ENCODE measurements at places on chromosomes 2 and 18.

GRCh38 chr18:76265497-76266235 lies 229.4 kb downstream of the ZNF516 start:
- DNase-seq, result no peak

- no peak for DNase-seq
These were observed 216.8 kb upstream of the CNTNAP5 start for GRCh38 chr2:123808243-123808642.

DNA sequence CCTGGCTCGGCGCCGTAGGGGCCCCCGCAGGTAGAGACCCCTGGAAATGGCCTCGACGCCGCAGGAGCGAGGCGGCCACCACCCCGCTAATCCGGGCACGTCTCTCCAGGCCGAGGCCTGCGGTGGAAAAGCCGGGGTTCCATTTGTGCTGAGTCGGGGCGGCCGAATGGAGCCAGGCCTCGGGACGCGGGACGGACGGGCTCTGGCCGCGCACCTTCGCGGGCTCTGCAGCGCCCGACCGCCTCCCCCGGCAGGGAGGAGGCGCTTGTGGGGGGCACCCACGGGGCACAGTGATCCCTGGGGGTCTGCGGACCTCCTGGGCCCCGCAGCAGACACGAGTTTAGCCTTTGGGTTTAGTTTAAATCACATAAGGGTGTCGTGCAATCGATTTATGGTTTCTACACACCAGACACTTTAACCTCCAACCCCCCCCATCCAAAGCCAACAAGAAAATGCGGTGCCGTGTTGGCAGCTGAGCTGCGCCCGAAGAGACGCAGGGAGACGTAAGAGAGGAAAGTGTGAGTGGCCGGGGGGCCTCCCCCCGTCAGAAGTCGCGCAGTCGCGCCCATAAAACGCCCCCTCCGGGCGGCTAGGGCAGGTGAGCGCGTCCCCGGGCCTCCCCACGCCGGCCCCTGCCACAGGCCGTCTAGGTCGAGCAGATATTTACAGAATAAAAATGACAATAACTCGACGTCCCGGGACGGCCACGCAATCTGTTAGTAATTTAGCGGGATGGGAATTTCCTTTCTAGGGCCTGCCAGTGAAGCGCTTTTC lies 1.0 kb upstream of the NFATC1 start:
- no peak for DNase-seq

- DNase-seq, result no peak
These were observed 1516.1 kb downstream of the RPIA start for GRCh38 chr2:90207454-90208058.

DNA sequence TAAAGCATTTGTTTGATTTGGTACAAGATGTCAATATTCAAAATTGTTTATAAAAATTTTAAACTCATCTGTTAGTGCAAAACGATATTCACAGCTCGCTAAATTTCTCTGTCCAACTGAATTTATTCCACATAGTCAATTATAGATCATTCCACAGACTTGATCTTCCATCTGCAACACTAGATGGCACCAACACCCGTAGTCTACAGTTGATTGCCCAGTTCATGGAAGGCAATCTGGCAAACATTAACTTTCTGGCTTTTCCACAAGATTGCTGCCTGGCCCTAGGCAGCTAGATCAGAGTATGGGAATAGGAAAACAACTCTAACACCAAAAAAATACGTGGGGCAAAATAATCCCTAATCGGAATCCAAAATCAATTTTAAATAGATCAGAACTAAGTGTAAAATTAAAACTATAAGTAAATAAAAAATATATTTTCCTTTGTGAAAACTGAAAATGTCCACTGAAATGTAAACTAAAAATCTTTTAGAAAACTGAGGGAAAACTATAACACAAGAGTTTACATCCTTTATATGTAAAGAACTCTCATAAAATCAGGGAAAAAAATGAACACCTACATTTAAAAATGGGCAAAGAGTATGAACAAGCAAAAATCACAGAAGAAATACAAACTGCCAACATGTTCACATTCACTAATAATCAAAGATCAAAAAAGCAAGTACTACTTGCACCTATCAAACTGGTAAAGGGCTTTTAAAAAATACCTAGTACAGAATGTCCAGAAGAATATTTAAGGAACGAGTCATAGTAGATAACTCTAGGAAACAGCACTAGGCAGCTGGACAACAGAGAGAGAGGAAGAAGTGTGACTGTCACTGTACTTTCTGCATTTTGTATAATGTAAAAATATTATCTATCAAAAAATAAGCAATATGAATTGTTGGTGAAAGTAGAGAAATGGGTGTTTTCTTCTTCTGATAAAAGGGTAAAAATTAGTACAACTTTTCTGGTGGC lies 35.0 kb downstream of the RTN4 start:
- DNase-seq, result no peak

DNA sequence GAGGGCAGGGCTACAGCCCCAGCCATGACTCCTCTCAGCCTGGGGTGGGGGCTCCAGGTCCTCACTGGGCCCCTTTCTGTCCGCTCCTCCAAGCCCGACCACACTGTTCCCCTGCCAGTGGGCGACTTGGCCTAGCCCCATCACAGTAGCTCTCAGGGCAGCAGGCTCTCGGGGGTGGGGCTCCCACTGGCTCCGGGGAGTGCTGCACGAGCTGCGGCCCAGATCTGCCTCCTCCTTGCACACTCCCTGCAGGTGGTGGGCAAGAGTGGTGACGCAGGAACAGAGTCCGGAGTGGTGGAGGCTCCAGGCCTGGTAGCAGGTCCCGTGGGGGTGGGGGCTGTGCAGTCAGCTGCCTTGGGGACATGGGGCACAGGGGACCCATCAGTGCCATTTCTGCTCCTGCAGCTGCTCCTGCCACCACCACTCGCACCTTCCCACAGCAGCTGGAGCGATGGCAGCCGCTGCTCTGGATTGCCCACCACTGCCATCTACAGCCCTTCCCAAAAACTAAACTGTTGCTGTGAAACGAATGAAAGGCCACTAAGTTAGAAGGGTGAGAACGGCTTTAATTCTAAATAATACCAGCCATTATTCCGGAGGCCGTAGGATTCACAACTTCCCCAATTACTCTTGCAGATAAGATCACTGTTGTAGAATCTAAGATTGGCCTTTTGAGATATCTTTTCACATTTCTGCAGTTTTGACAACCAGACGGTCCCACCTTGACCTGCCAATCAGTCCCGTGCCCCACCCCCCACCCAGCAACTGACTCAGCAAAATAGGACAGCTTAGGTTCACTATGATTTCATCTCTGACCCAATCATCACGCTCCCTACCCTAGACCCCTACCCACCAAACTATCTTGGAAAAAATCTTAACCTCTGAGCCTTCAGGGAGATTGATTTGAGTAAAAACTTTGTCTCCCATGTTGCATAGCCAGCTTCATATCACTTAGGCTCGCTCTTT lies 530.2 kb downstream of the DCC start:
- DNase-seq, result no peak

DNA sequence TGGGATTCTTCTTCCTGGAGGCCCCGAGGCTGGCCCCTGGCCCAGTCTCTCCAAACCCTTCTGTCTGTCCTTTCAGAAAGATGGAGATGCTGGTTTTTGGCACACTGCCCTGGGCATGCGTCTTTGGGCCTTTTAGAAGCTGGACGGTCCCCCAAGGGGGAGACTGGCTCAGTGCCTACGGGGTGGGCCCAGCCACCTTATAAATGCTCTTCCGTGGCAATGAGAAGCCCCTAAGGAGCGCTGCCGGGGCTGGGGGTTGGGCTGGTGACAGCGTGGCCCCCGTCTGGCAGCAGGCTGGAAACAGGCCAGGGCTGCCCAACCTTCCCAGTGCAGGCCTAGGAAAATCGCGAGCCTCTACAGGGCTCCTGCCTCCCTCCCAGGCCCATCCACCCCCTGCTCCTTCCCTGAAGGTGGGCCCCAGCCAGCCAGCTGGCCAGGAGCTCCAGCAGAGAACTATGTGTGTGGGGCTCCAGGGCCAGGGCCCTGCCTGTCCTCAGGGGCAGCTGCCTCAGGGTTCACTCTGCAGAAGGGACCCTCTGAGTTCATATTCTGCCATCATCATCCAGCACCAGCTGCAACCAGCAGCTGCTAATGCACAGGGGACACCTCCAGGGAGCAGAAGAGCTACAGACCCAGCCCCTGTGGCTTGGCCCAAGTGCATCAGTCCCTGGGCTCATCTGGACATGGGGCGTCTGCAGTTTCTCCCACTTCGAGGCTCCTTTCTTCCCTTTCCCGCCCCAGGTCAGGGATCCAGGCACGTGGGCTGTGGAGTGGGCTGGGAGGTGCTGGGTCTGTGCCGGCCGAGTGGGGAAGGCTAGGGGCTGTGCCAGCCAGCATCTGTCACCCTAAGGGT lies 107.6 kb upstream of the OTOS start:
- DNase-seq, result no peak

DNA sequence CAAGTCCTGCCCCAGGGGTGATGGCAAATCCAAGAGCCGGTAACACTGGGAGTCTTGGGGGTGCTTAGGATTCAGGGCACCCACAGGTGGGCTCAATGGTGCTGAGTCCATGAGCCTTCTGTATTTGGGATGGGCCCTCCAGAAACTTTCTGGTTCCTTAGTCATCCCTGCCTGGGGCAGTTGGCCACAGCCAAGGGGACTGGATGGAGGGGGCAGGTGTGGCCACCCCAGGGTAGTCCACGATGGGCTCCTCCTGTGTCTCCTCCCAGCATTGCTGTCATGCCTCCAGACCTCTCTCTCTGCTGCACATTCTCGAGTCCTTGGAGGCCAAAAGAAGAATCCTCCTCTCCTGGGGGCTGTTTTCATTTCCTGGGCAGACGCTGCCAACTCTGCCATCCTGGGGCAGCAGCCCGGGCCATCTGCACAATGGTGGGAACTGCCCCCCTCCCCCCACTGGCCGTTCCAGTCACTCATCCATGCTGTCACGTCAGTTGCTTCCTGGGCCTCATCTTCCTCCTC lies 158.0 kb upstream of the TWIST2 start:
- DNase-seq, result no peak

- no peak for DNase-seq
These were observed 9.6 kb upstream of the KCNG2 start for GRCh38 chr18:79787865-79788733.

- DNase-seq, result no peak
These were observed 76.1 kb upstream of the ALKAL2 start for GRCh38 chr2:363824-364470.
